ENCODE measurements at places on chromosomes 5 and 9.

DNA sequence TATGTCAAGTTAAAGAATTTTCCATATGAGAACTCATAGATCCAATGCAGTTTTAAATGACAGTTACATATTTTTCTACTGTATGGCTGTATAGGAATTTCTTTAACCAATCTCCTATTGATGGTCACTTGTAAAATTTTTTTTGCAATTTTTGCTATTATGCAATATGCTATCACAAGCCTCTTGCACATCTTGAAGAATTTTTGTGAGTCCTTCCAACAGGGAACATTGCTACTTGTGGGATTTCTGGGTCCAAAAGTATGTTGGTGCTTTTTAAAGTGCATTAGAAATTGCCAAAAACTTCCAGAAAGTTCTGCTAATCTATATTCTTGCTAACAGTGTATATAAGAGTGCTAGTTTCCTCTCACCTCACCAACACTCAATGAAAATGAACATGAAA, 65.1 kb downstream of the NPR3 start:
- DNase-seq: no peak

- no peak for DNase-seq
Measured at GRCh38 chr9:9412241-9412640, 1200.6 kb downstream of the PTPRD start.

DNA sequence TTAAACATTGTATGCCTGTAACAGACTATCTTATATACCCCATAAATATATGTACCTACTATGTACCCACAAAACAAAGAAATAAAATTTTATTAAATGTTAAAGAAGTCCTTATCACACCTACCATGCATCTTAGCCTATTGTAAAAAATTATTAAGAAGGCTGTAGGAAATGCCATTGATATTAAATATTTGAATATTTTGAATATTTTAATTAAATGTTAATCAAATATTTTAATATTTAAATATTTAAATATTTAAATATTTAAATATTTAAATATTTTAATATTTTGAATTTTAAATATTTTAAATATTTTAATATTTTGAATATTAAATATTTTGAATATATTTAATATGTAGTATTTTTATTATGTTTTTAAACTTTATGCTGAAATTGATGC, 331.5 kb upstream of the ATP10B start:
- DNase-seq: no peak

DNA sequence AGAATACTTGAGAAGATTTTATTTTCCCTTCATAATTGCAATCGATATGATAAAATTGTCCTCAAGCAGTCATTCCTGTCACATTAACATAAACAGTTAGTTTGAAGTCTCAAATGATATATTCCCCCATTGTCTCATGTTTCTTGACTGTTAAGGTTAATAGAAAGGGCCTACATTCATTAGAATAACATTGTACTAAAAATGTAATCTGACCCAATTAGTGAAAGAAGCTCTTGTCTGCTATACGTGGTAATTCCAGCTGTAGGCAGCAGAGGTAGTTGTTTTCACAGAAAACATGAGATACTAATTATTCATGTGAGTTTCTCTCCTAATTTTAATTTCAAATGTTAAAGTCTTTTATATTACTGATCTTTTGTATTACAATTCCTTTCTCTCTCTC, 25.9 kb upstream of the AP3B1 start:
- no peak for DNase-seq

- DNase-seq: no peak
Measured at GRCh38 chr5:13910637-13911288, 33.7 kb downstream of the DNAH5 start.

DNA sequence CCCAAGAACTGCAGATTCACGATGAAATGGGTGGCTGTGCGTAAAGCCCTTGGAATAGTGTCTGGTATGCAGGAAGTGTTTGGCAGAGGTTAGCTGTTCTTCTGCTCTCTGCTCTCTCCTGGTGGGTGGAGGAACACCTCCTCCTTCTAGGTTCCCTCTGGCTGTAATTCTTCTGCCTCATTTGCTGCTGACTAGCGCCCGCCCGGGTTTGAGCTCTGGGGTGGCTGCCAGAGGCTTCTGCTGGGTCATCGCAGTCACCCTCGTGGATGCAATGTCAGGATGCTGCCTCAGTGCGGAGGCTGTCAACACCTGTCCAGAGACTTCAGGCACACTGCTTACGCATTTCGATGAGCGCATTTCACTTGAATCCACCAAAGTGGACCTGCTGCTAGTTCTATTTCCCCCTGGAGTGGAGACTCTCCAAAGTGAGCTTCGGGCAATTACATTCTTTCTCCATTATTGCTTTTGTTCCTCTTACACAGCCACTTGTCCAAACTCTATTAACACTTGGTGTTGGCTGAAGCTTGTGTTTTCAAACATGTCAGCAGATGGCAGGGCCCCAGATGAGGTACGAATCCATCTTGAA, 11.7 kb downstream of the DOCK2 start:
- DNase-seq: no peak

Data from GF-D8 (cell line).